NCI-H226 (cell line): ENCODE measurements at places on chromosomes 1 and 21.

DNA sequence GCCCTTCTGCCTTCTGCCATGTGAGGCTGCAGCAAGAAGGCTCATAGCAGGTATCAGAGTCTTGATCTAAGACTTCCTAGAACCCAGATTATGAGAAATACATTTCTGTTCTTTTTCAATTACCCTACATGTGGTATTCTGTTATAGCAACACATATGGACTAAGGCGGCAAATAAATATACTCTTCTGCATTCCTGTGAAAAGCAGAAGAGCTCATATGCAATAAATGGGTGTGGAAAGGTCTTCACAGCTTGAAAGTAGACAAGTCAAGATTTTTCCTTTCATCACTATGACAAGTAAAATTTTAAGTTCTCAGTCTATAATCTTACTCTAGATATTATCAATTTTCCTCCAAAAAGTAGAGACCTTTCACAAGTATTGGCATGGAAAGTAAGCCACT, 36.6 kb downstream of the TNFSF18 start:
- no peak for DNase-seq

GRCh38 chr21:42091899-42092508, 20.9 kb downstream of the UMODL1 start:
- no peak for DNase-seq

GRCh38 chr1:215471463-215471862, 95.6 kb upstream of the KCTD3 start:
- no peak for DNase-seq

DNA sequence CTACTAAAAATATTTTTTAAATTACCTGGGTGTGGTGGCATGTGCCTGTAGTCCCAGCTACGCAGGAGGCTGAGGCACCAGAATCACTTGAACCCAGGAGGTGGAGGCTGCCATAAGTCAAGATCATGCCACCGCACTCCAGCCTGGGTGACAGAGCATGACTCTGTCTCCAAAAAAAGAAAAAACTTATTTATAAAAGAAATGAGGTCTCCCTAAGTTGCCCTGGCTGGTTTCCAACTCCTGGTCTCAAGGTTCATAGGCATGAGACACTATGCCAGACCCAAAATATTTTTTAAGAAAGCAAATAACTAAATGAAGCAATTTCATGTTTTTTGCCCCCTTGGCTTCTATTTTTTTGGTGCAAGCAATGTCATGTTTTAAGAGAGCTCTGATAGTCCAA, 32.9 kb downstream of the EIF4G3 start:
- DNase-seq: no peak

- no peak for DNase-seq
Measured at GRCh38 chr1:187513190-187513589, 684.4 kb downstream of the PLA2G4A start.

DNA sequence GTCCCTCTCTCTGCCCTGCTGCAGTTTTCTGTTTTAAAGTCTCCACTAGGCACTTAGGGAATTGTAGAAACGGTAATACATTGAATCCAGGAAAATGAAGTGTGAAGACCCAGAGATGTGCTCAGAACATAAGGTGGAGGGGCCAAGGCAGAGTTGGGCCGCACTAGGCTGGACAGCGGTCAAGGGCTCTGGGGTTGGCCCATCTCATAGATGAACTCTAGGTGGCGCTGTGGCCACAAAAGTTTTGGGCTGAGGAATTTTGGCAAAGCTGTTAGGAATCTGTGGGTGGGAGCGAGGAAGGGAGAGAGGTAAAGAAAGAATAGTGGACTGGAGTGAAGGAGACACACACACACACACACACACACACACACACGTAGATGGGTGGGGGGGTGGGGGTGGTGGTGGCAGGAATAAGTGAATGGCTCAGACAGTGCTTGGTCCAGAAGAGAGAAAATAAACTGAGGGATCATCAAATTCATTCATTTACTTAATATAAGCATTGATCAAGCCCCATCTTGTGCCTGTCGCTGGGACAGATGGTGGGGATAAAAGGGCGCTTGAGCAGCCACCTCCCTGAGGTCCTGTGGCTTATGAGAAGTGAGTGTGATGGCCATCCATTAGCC, 258.5 kb downstream of the TRABD2B start:
- DNase-seq: peak; percentile 35

DNA sequence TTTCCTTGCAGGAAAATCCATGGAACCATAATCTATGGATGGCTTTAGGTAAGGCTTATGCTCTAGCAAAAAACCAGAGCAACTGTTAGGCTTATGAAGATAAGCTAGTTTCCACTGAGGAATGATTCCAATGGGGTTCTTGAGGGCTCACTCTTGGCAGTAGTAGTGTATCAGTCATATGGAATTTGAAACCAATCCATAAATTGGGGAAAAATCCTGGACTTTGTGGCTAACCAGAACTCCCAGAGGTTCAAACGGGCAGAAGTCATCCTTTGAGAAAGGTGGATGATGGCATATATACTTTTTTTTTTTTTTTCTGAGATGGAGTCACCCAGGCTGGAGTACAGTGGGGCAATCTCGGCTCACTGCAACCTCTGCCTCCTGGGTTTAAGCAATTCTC, 54.2 kb upstream of the ATF3 start:
- DNase-seq: no peak

GRCh38 chr1:218557731-218558130, 212.6 kb downstream of the TGFB2 start:
- no peak for DNase-seq

DNA sequence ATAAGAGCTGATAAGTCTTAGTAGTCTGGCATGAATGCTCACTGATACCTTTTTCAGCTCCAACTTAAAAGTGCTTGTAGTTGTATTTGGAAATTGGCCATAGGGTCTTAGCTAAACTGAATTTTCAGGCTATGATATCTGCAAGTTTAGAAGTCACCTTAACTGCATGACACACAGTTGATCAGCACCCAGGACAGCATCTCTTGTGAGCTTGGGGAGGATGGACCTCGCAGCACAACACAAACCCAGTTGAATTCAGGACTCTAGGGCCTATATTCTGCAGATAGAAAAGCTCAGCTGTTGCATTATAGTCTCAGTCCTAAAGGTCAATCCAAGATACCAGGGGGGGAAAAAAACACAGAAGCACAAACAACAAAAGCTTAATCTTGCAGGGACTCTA, 394.3 kb downstream of the KCNH1 start:
- DNase-seq: no peak

DNA sequence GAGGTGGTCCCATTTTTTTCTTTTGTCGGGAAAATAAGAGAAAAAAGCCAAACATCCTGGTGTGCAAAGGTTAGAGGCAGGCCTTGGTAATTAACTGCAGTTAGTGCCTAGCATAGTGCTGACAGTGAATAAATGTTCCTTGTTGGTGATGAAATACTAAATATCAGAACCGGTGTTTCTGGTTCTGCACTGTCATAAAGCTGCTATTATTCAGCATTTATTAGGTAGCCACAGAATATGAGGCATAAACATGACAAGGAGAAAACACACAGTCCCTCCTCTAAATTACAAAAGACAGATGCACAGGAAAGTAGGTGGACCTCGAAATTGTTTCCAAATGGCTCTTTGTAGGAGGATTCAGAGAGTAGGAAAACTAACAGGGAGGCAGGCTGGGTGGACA, 122.0 kb upstream of the ADGRL2 start:
- DNase-seq: no peak

GRCh38 chr1:6784560-6785317, 515 bp upstream of the CAMTA1 start:
- peak; percentile 99 for DNase-seq

GRCh38 chr1:228274452-228275178, 66.8 kb downstream of the OBSCN start:
- no peak for DNase-seq

DNA sequence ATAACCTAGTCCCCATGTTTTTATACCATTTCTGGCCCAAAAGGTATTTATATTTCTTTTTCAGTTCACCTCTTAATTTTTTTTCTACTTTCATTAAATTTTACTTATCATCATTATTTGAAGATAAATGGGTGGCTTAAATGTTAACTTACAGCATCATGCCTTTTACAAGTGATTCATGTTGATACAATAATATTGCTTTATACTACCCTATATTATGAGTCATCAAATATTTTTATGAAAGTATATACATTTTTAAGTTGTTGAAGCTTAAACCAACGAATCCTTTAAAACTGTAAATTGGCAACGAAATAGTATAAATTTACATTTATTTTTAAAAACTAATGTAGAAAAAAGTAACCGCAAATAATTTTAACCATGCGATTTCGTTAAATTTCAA, 207.9 kb downstream of the DPYD start:
- no peak for DNase-seq

DNA sequence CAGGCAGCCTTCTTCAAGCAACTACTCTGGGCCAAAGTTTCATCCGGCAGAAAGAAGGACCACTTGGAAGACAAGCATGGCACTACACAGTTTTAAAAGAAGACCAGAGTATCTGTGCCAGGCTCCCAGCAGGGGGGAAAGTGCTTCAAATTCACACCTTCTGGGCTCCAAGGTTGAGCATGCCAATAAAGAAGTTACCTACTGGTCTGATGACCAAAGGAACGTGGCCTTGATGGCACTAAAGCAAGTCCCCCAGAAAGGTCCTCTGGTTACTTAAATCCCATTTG, 73.5 kb downstream of the CD46 start:
- no peak for DNase-seq

DNA sequence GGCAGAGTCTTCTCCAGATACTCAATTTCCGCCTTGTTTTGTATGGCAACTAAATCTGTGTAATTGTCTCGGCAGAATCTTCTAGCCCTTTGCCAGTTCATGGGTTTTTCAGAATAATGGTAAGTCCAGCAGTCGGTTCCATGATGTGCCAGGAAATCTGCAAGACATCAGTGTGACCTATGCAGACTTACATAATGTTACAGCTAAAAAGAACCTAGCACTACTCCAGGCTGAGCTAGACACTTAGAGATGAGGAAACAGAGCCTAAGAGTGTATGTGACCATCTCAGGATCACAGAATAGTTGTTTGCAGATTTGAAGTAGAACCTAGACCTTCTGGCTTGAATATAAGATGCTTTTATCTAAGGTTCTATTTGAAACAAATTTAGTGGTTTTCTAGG, 2.8 kb downstream of the SELL start:
- no peak for DNase-seq

DNA sequence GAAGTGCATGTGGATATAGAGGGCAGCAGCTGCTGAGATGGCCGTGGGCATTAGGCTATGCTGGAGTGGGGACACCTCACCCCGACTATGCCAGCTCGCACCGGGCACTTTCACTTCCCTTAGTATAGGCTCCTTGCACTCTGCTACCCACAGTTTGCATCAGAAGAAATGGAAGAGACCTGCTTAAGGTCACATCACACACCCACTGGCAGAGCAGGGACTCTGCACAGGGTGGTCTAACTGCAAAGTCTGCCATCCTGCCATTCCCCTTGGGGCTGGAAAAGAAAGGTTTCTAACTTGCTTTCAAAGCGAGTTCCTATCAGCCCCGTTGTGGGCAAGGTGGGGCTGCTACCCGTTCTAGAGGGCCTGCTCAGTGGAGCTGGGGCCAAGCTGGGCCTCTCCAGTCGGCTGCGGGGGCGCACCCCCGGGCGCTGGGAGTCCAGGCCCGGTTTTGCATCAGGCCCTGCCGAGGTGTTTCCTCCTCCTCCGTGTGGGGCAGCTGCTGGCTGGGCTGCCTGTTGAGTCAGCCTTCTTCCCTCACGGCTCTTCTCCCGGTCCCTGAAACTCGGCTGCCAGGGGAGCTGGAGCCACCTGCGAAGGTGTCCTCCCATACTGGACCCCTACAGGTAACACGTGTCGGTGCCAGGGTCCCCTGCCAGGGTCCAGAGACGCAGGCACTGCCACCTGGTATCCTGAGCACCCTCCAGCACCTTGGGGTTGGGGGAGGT, at the start of gene SYTL1:
Gene SYTL1, plus strand, starts transcription at position 498 of the 728 bp plus-strand sequence. CDS start 3,313 bp downstream, outside the sequence.
- peak; percentile 78 for DNase-seq

DNA sequence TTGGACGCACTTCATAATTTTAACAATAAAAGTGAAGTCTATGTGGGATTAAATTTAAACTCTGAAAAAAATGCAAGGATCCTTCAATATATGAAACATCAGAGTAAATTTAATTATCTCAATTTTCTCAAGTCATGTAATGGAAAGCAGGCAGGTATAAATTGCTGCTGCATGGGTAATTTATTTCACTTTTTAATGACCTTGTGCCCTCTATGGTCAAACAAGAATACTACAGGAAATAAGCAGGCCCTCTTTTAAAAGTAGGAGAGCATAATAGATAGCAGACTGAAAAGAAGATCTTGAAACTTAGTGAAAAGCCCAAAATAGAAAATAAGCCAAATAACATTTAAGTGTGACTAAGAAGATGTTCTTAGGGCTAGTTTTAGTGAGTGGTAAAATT, 22.9 kb downstream of the BCAS2 start:
- DNase-seq: no peak

GRCh38 chr1:15429701-15430149, 8.5 kb upstream of the CTRC start:
- DNase-seq: no peak

GRCh38 chr1:211606914-211607753, 28.2 kb upstream of the SLC30A1 start:
- DNase-seq: no peak

GRCh38 chr21:19565587-19565986, 1162.0 kb upstream of the TMPRSS15 start:
- no peak for DNase-seq

GRCh38 chr1:95323123-95323522, 89.1 kb downstream of the RWDD3 start:
- DNase-seq: no peak

GRCh38 chr1:26862781-26863684, at the start of gene SFN:
Gene SFN, plus strand, starts transcription at chr1:26863149. Its CDS starts 64 bp downstream, at chr1:26863213.
- DNase-seq: peak; percentile 93

GRCh38 chr1:15022048-15022447, 131.5 kb upstream of the TMEM51 start:
- no peak for DNase-seq

- no peak for DNase-seq
Measured at GRCh38 chr1:209721323-209721722, 16.7 kb downstream of the HSD11B1 start.

DNA sequence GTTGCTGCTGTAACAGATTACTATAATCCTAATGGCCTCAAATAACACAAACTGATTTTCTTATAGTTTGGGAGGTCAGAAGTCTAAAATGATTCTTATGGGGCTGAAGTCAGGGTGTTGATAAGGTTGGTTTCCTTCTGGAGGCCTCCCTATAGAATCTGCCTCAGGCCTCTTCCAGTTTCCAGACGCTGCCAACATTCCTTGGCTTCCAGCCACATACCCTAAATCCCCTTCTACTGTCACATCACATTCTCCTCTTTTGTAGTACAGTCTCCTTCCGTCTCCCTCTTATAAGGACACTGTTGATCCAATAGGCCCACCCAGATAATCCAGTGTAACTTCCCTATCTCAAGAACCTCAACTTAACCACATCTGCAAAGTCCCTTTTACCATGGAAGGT, 145.3 kb upstream of the NCAM2 start:
- no peak for DNase-seq

- DNase-seq: no peak
Measured at GRCh38 chr21:42499444-42500112, 3.6 kb upstream of the RSPH1 start.

- peak; percentile 82 for DNase-seq
Measured at GRCh38 chr1:61993331-61993961, 201.2 kb upstream of the L1TD1 start.

DNA sequence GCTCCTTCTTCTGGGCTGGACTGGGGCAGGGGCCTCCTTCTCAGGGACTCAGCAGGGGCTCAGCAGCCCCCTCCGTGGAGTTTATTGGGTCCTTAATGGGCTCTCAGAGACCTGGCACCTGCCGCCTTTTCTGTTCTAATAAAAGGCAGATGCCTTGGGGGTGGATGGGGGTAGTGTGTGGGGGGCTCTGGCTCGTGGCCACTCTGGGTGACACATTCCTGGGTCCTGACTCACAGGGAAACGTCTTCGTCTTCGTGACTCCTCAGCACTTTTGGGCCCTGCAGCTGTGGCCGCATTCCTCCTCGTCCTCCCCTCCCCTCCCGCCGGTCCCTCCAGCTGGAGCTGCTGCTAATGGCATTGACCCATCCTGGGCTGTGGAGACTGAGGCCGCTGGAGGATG, 107.8 kb upstream of the WNT4 start:
- no peak for DNase-seq
